ENCODE measurements at places on chromosomes 6 and 20.

DNA sequence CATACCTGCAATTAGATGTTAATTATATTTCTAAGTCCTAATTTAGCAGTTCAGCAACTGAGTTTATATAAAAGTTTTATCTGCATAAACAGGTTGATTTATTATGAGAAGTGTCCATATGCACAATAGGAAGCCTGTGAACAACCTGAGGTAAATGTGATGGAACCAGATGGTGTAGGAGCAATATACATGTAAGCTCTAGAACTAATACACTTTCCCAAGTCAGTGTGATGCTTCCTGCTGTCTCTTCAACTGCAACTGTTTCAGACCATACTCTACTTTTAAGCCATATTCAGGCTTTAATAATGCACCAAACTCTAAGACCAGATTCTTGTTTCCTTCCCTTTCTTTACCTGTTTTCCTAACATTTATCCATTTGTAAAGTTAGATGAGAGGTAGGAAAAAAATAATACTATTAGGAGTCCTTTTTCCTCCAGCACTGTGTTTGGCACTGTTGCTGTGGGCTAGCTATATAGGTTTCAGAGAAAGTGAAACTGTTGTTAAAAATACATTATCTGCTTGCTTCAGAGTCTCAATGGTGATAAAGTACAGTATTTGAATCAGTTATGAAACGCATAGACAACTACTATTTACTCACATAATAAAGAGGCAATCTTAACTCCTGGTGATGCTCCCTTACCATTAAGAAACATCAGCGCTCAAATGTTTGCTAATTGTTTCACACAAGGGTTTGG lies 1009.3 kb downstream of the GRIK2 start:
- no peak for DNase-seq

- DNase-seq: no peak
Observed at GRCh38 chr6:157328108-157328692, 4.9 kb upstream of the TMEM242 start.

GRCh38 chr6:37036146-37036545 lies 30.7 kb downstream of the FGD2 start:
- DNase-seq: no peak

DNA sequence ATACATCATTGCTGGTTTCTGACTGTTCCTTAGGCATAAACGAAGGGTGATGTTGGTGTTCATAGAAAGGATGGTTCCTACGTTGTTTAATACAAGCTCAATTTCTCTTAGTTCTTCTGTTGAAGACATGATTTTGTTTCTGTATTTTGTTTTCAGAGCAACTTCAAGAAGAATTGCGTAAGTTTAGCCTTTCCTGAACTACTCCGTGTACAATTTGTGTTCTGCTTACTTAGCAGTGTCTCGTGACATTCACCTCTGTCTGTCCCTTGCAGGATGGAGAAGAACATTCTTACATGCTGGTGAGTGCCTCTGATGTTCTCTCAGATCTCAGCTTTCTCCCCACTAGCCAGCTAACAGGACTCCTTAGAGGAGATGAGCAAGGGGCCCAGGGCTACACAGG lies 7.6 kb downstream of the BTN2A2 start:
- no peak for DNase-seq

DNA sequence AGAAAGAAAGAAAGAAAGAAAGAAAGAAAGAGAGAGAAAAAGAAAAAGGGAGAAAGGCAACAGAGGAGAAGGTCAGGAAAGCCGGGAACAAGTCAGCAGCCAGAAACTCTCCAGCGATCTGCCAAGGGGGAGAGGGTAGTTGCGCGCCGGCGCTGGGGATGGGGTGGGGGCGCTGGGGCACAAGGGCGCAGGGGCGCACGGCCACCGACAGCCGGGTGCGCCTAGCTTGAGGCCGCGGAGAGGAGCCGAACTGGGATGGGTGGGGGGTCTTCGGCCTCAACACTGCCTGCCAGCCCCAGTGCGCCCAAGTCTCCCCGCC lies 533 bp upstream of the RSPO3 start:
- no peak for DNase-seq

- no peak for DNase-seq
Observed at GRCh38 chr6:129432738-129433137, 277.2 kb downstream of the ARHGAP18 start.

- no peak for DNase-seq
Observed at GRCh38 chr20:34047917-34048316, 54.2 kb downstream of the RALY start.

Measured in suppressor macrophage (primary cell).